ENCODE measurements at places on chromosomes 7 and 10. TPM values are rescaled to one million over a fixed set of nuclear protein-coding genes. Genes with fewer than 3 reads are reported as not detected.

SHLD2 gene
- total RNA-seq, result 16.7 TPM

FFAR4 gene
- total RNA-seq, result not detected

ZNF467 gene
- 1.7 TPM for total RNA-seq

OR9A2 gene
- total RNA-seq, result not detected

NKX6-2 gene
- not detected for total RNA-seq

GRM3 gene
- total RNA-seq, result not detected

DNA sequence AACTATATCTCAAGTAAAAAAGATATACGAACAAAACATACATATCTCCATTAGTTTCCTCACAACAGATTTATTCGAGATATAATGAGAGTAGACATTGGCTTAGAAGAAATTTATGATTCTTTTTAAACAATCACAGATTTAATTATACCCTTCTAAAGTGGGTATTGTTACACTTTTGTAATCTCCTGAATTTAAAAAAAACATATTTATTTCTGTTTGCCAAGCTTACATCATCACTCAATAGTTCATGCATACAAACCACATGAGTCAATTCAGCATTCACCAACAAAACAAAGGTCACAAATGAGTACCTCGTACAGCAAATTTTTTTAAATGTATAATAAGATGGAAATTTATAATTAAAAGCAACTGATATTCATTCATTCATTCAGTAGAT, 17.6 kb downstream of the LRRN3 start:
- H3K4me3 ChIP-seq, result no peak overlapping the region
- H3K27me3 ChIP-seq, result no peaks in the 10 kb centered on the region
- DNase-seq, result no peak
- no peak overlapping the region for H3K27ac ChIP-seq
- H3K4me1 ChIP-seq, result peaks cover 44% of the 10 kb centered on the region

- no peaks in the 10 kb centered on the region for H3K4me1 ChIP-seq
- H3K27me3 ChIP-seq, result no peaks in the 10 kb centered on the region
- H3K4me3 ChIP-seq, result no peak overlapping the region
- DNase-seq, result no peak
These were observed 551.0 kb upstream of the ZWINT start for GRCh38 chr10:56912043-56912442.

- peaks cover 29% of the 10 kb centered on the region for H3K27me3 ChIP-seq
- no peak for DNase-seq
- H3K4me3 ChIP-seq, result no peak overlapping the region
- no peak overlapping the region for H3K27ac ChIP-seq
These were observed 7.0 kb upstream of the ZNF862 start for GRCh38 chr7:149830997-149831740.

DNA sequence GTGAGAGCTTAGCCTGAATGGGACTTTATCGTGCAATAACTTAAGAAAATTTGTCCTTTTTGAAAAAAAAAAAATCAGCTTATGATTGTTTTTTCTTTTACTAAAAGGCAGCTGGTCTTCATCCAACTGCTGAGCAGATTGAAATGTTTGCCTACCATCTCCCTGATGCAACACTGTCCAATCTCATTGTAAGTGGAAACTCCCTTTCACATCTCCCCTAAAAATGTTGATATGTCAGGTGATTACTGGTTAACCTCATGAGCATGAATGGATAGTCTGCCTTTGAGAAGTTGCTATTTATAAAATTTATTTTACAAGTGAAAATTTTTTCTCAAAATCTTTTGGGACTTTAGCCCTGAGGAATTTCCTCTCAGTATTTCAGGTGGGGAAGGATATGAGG, 17.8 kb upstream of the HKDC1 start:
- DNase-seq, result no peak
- no peak overlapping the region for H3K27ac ChIP-seq
- H3K27me3 ChIP-seq, result no peaks in the 10 kb centered on the region
- peaks cover 4% of the 10 kb centered on the region for H3K36me3 ChIP-seq
- H3K4me3 ChIP-seq, result no peak overlapping the region
- peaks cover 6% of the 10 kb centered on the region for H3K4me1 ChIP-seq

DNA sequence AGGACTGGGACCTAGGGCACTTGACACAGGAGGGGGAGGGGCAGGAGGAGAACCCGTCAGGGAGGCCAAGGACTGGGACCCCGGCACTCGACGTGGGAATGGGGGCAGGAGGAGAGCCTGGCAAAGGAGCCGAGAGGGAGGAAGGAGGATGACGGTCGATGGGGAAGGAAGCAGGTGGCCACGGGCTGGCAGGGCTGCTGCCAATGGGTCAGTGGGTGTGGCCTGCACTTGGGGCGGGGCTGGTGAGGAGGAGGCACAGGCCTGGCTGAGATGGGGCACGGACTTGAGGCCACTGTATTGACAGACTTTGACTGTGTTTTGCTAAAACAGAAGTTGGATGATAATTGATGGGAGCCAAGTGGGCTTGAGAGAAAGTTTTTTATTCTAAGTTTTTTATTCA, 68.9 kb downstream of the RBM33 start:
- no peak overlapping the region for H3K4me3 ChIP-seq
- no peaks in the 10 kb centered on the region for H3K4me1 ChIP-seq
- DNase-seq, result no peak
- H3K27me3 ChIP-seq, result no peaks in the 10 kb centered on the region
- no peak overlapping the region for H3K27ac ChIP-seq

GRCh38 chr10:19993714-19994315, 177.6 kb downstream of the PLXDC2 start:
- no peak overlapping the region for H3K4me3 ChIP-seq
- H3K27me3 ChIP-seq, result peaks cover 1% of the 10 kb centered on the region
- H3K36me3 ChIP-seq, result no peaks in the 10 kb centered on the region

- H3K4me3 ChIP-seq, result no peak overlapping the region
- H3K36me3 ChIP-seq, result no peaks in the 10 kb centered on the region
- no peaks in the 10 kb centered on the region for H3K27me3 ChIP-seq
- DNase-seq, result no peak
These were observed 396.5 kb upstream of the NPVF start for GRCh38 chr7:25624833-25625232.

DNA sequence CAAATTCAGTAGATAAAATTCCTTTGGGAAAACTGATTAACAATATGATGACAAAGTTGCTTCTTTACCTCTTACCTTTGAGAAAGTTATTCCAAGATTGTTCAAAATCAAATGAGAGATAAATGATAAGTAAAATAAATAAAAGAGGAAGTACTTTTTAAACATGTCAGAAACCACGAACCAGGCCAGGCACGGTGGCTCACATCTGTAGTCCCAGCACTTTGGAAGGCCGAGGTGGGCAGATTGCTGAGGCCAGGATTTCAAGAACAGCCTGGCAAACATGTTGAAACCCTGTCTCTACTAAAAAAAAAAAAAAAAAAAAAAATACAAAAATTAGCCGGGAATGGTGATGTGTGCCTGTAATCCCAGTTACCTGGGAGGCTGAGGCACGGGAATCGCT, 296.6 kb downstream of the HGF start:
- peaks cover 9% of the 10 kb centered on the region for H3K4me1 ChIP-seq
- no peaks in the 10 kb centered on the region for H3K27me3 ChIP-seq
- no peak for DNase-seq
- no peak overlapping the region for H3K4me3 ChIP-seq
- no peaks in the 10 kb centered on the region for H3K36me3 ChIP-seq
- H3K27ac ChIP-seq, result no peak overlapping the region

- peaks cover 8% of the 10 kb centered on the region for H3K4me1 ChIP-seq
- no peaks in the 10 kb centered on the region for H3K36me3 ChIP-seq
- H3K4me3 ChIP-seq, result no peak overlapping the region
These were observed 135.3 kb downstream of the ICA1 start for GRCh38 chr7:8126601-8127167.

GRCh38 chr7:93883078-93883916, 7.3 kb downstream of the TFPI2 start:
- H3K36me3 ChIP-seq, result peaks cover 7% of the 10 kb centered on the region
- H3K4me1 ChIP-seq, result peaks cover 5% of the 10 kb centered on the region
- no peaks in the 10 kb centered on the region for H3K27me3 ChIP-seq
- no peak for DNase-seq
- no peak overlapping the region for H3K4me3 ChIP-seq

Measured in HFFc6 (cell line).